Naive B cell (primary cell): ENCODE measurements at places on chromosomes 3 and 15. TPM values are rescaled to one million over a fixed set of nuclear protein-coding genes. Genes with fewer than 3 reads are reported as not detected.

The RPL32 gene
- polyA plus RNA-seq: 2,440 TPM

The SLC28A1 gene
- polyA plus RNA-seq: not detected

The B3GNT5 gene
- not detected for polyA plus RNA-seq

The CBLB gene
- polyA plus RNA-seq: 33.3 TPM

The NKIRAS1 gene
- polyA plus RNA-seq: 6.2 TPM

The LRRC31 gene
- polyA plus RNA-seq: not detected

The A4GNT gene
- not detected for polyA plus RNA-seq

The HRG gene
- polyA plus RNA-seq: not detected

The GMPPB gene
- 20.2 TPM for polyA plus RNA-seq
